ENCODE measurements at places on chromosomes 13 and 19. TPM values are rescaled to one million over a fixed set of nuclear protein-coding genes. Genes with fewer than 3 reads are reported as not detected.
A peak's percentile ranks its signal among the peaks of the same experiment; 100 is the strongest.

Gene HAUS8
- 6.9 TPM for total RNA-seq

Gene POLR2I
- 59.9 TPM for total RNA-seq

Gene RFPL4A
- 0.41 TPM for total RNA-seq

DNA sequence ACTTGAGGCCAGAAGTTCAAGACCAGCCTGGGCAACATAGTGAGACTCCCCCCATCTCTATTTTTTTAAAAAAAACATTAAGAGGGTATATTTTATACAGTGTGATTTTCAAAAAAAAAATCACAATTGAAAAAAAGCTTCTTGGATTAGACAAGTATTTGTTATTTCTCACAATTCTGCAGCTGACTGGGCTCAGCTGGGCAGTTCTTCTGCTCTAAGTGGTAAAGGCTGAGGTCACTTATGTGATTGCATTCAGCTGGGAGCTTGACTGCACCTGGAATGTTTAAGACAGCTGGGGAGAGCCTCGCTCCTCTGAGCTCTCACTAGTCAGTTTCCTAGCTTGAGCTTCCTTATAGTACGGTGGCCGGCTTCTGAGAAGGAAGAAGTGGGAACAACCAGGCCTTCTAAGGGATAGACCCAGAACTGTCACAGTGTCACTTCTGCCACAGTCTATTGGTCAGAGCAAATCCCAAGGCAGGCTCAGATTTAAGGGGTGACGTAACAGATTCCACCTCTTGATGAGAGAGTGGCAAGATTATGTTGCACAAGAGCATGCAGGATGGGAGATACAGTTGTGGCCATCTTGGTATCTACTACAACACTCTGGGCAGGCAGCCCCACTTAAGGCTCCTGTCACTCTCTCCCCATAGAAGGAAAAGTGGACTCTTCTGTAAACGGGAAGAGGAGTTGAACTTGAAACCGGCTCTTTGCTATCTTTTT is 19.7 kb upstream of the IRGC start:
- no peak overlapping the region for H3K27ac ChIP-seq
- no peaks in the 10 kb centered on the region for H3K27me3 ChIP-seq
- H3K4me3 ChIP-seq = no peak overlapping the region
- no peaks in the 10 kb centered on the region for H3K4me1 ChIP-seq
- no peaks in the 10 kb centered on the region for H3K36me3 ChIP-seq

- no peak for DNase-seq
- no peaks in the 10 kb centered on the region for H3K27me3 ChIP-seq
- no peaks in the 10 kb centered on the region for H3K36me3 ChIP-seq
- H3K4me1 ChIP-seq = no peaks in the 10 kb centered on the region
- no peak overlapping the region for H3K27ac ChIP-seq
Observed at GRCh38 chr13:112761701-112762689, 72.2 kb downstream of the ATP11A start.

DNA sequence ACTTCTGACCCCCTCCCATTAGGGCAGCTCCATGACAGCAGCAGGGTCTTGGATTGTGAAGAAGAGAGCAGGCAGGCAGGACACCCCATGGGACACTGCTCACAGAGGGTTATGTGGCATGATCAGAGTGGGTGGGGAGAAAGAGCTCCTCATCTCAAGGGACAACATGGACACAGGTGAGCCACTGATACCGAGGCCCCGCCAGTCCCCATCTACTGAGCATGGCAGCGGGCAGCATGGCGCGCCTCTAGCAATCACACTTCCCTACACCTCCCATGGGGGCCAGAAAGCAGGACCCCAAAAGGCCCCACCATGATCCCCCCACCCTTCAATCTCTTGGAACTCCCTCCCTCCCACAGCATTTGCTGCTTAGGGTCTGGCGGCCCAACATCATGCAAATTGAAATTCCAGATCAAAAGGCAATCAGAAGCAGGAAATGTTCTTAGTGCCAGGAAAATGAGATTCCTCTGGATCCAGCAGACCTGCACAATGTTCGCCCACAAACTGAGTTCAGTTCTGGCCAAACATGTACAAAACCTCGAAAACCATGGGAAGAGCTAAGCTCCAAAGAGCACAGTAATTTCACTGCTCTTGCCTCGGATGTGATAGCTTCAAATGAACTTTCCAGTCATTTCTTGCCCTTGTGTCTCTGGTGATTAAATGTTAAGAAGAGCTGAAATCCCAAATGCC is 14.8 kb downstream of the DOCK9 start:
- no peaks in the 10 kb centered on the region for H3K27me3 ChIP-seq
- H3K36me3 ChIP-seq = no peaks in the 10 kb centered on the region
- H3K27ac ChIP-seq = no peak overlapping the region
- no peak overlapping the region for H3K4me3 ChIP-seq
- DNase-seq = no peak

DNA sequence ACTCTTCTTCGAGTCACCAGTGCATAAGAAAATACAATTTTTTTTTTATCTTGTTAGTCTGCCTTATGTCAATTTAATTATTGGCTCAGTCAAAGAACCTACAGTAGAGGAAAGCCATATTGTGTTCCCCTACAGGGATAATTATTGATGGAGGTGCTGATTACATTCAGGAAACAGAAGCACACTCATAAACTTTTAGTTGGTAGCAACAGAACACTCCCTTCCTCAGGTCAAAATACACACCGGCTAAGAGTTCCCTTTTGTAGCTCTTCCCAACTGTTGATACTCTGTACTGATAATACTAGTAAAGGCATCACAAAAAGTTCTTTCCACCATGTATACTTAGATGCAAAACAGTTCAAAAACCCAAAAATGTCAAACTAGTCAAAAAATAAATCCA is 18.4 kb downstream of the FOXO1 start:
- no peaks in the 10 kb centered on the region for H3K4me1 ChIP-seq
- no peak for DNase-seq
- no peaks in the 10 kb centered on the region for H3K27me3 ChIP-seq
- no peak overlapping the region for H3K4me3 ChIP-seq
- no peak overlapping the region for H3K27ac ChIP-seq

- no peaks in the 10 kb centered on the region for H3K27me3 ChIP-seq
- peak overlapping the region; percentile 58 for H3K4me3 ChIP-seq
- H3K36me3 ChIP-seq = no peaks in the 10 kb centered on the region
- peak; percentile 82 for DNase-seq
- H3K4me1 ChIP-seq = no peaks in the 10 kb centered on the region
- peak overlapping the region; percentile 71 for H3K27ac ChIP-seq
Observed at GRCh38 chr13:73325723-73326558, 267.1 kb downstream of the KLF5 start.

GRCh38 chr13:85076343-85076742 is 722.9 kb downstream of the SLITRK6 start:
- H3K27me3 ChIP-seq = no peaks in the 10 kb centered on the region
- H3K4me3 ChIP-seq = no peak overlapping the region
- no peak overlapping the region for H3K27ac ChIP-seq
- no peaks in the 10 kb centered on the region for H3K36me3 ChIP-seq
- H3K4me1 ChIP-seq = no peaks in the 10 kb centered on the region

- H3K27ac ChIP-seq = no peak overlapping the region
- no peaks in the 10 kb centered on the region for H3K27me3 ChIP-seq
- H3K4me1 ChIP-seq = no peaks in the 10 kb centered on the region
- no peak overlapping the region for H3K4me3 ChIP-seq
- H3K36me3 ChIP-seq = peaks cover 9% of the 10 kb centered on the region
Observed at GRCh38 chr19:11446652-11447301, 11.3 kb downstream of the PRKCSH start.
